Stimulated activated memory B cell treated with anti-CD40 and anti-IgM and Interleukin-4, amounts not matched to agents 10 μg/mL and 1 μg/mL and 100 μg/mL, for 72 hours (primary cell): ENCODE measurements at places on chromosomes 1 and 21.

DNA sequence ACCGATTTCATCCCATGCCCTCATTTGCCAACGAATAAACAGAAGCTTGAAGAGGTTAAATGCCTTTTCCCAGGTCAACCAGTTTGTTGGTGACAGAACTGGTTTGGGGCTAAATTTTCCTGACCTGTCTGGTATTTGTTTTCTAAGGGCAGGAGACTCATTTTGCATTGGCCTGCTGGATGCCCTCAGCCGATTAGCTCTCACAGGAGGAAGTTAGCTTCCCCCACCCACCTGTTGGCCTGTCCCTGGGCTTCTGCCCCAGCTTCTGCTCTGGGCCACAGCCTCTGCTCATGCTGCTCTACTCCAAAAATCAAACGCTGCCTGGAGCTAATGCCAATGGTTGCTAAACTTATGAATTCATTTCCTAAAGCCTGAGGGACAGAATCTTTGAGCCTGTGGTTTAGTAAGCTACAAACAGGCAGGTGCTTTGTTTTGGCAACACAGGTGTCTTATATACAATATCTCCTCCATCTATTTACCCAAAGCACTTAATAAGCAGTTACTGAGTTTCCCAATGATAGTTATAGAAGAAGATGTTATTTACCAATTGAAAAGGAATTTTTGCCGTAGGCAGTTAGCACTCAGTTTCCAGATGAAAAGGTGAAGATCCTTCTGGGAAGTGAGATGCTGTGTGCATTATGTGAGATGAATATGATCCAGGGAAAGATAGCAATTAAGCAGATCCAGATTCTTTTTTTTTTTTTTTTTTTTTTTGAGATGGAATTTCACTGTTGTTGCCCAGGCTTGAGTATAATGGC lies 82.3 kb downstream of the TM2D1 start:
- no peak for ATAC-seq

GRCh38 chr1:246779561-246780175 lies 55.5 kb downstream of the SCCPDH start:
- ATAC-seq, result no peak

DNA sequence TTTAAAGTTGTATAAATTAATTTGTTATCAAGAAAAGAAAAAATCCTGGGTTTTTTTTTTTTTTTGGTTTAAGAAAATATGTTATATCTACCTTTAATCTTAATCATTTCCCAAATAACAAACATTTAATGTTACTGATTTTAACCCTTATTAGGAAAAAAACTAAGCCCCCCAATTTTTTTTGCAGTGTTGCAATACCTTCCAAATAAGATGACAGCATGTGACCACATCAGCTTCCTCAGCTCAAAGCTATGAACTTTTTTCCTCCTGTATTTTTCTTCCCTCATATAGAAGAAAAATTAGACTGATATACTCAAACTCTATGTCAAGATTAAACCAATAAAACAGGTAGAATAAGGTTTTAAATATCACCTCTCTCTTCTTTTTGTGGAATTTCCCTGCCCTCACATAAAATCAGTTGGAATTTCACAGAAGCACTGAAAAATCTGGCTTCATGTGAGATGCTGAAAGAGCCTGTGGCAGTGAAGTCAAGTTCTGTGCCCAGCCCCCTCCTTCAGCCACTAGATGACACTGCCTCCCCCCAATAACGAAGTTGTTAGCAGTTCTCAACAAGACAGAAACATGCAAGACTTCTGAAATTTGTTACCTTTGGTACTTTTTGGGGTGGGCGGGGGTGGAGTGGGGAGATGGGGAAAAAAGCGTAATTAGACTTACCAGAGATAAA lies 9.6 kb upstream of the SMYD2 start:
- no peak for ATAC-seq

DNA sequence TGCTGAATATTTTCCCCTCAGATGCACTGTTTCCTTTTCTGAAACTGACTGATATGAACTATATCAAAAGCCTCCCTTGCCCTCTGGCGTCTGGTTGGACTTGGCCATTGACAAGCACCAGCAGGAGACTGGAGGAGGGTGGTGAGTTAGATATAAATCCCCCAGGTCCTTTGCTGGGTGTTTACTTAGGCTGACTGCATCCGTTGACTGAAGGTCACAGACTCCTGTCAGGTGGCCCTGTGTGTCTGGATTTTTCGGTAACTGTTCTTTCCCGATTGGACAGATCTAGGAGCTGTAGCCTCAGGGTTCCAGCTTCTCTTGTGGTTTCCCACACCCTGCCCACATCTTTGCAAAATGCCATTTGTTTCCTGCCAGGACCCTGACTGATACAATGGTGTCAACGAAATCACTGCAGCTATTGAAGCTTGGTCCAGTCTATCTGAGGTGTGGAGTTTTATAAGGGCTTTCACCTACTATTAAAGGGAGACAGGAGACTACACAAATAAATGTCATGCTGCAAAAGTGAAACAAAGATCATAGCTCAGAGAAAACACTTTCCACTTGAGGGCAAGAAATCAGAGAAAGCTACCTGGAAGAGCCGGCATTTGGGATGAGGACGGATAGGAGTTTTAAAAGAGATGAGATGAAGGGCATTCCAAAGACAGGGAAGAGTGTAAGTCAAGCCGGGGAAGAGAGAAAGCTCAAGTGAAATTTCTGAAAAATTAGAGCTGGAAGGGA lies 1.5 kb upstream of the MAGI3 start:
- no peak for ATAC-seq

- no peak for ATAC-seq
Measured at GRCh38 chr1:183685112-183685713, 32.1 kb upstream of the APOBEC4 start.

DNA sequence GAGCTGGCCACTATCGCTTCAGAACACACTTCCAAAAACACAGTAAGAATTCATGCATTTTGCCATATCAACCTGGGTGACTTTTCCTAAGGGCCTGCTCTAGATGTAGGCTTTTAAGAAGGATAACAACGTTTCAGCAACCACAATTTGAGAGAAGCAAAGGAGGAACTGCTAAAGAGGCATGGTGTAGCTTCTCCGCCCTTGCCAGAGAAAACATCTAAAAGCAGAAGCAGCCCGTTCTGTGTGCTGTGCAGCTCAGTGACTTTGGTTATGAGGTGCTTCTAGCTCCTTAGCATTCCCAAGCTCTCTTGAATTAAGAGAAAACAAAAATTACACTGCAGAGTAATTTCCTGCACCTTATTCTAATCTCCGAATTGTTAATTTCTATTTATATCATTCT lies 2.7 kb downstream of the PER3 start:
- ATAC-seq, result no peak

DNA sequence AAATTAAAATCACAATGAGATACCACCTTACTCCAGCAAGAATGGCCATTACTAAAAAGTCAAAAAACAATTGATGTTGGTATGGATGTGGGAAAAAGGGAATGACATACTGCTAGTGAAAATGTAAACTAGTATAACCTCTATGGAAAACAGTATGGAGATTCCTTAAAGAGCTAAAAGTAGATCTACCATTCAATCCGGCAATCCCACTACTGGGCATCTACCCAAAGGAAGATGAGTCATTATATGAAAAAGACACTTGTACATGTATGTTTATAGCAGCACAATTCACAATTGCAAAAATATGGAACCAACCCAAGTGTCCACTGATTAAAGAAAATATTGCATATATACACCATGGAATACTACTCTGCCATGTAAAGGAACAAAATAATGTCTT lies 37.2 kb downstream of the SUSD4 start:
- ATAC-seq, result no peak

- ATAC-seq, result no peak
Measured at GRCh38 chr1:89904219-89904980, 83.6 kb downstream of the LRRC8D start.
